MCF 10A (cell line): ENCODE measurements at places on chromosomes 4 and X. TPM values are rescaled to one million over a fixed set of nuclear protein-coding genes. Genes with fewer than 3 reads are reported as not detected.

ZNF141 gene
- 11.3 and 11.6 TPM in 2 replicates for total RNA-seq

MAGEA11 gene
- total RNA-seq = not detected in 2 replicates

P2RY8 gene
- total RNA-seq = not detected in 2 replicates

BTK gene
- not detected in 2 replicates for total RNA-seq

GRCh38 chr4:69832326-69833030, 27.5 kb downstream of the SULT1E1 start:
- H3K4me1 ChIP-seq = peaks cover 11% of the 10 kb centered on the region
- no peak overlapping the region for H3K4me3 ChIP-seq
- no peak for DNase-seq
- peaks cover 8% of the 10 kb centered on the region for H3K36me3 ChIP-seq
- no peaks in the 10 kb centered on the region for H3K27me3 ChIP-seq
- no peak overlapping the region for H3K27ac ChIP-seq

DNA sequence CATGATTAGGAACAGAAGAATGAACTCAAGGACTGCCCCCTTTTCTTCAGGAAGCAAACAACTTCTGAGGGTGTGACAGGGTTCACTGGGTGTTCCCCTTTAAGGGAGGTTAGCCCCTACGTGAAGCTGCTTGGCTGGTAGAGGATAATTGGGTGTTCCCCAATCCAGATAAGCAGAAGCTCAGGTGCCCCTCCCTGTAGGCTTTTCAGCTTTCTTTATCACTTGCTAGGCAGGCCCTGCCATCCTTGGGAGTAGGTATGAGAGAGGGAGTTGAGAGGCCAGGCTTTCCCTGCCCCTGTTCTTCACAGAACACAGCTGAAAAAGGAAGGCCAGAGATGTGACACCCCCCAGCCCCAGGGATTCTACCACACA, 44.2 kb downstream of the RTL9 start:
- no peaks in the 10 kb centered on the region for H3K36me3 ChIP-seq
- DNase-seq = no peak
- H3K27ac ChIP-seq = peak overlapping the region; percentile 85

GRCh38 chrX:37349221-37350033, at the start of gene PRRG1:
Gene PRRG1, plus strand, starts transcription at chrX:37349364. Its CDS starts 56,886 bp downstream, at chrX:37406250.
- peak within 1 kb of the TSS; percentile 89 for H3K27ac ChIP-seq
- peaks cover 22% of the 10 kb centered on the region for H3K4me1 ChIP-seq
- H3K27me3 ChIP-seq = peaks cover 54% of the 10 kb centered on the region
- peak within 1 kb of the TSS; percentile 89 for H3K4me3 ChIP-seq

DNA sequence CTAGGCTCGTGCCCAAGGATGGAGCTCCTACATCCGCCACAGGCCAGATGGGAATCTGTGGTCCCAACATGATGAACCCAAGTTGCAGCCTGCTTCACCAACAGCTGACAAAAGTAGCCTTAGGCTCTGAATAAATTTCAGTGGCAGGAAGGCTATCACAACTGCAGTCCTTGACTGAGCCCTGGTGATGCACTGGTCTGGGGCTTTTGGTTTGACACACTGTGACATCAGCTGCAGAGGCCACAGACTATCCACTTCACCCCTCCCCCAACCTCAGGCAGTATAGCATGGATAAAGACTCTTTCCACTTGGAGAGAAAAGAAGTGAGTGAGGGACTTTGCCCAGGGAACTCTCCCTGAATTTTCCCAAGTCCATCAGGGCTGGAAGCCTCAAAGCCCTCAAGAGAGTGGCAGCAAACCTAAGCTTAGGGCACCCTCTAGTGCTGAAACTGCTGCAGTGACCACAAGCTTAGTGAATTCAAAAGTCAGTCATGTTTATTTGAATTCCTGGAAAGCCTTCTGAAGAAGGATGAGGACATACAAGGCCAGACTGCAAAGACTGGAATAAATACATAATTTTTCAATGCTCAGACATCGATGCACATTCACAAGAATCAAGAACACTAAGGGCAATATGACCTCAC, 135.0 kb upstream of the TENT5D start:
- peak; percentile 49 for DNase-seq
- no peak overlapping the region for H3K27ac ChIP-seq
- no peaks in the 10 kb centered on the region for H3K4me1 ChIP-seq
- no peaks in the 10 kb centered on the region for H3K36me3 ChIP-seq

DNA sequence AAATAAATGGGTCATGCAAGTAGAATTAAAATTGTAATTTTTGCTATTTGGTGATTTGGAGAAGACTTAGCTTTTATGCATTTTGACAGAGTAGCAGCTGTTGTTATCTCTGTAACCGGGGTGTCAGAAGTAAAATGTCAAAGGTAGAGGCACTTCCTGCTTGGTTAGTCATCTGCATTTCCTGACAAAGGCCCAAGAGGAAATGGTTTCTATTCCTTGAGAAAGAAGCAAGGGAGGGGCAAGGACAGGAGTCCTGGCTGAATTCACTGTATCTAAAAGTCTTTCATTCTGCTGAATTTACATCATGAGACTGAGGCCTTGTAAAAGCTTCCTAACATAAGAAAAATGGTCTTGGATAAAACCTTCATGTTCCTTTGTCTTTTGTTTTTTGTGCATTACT, 550.9 kb upstream of the BOD1L1 start:
- peak; percentile 65 for DNase-seq
- no peaks in the 10 kb centered on the region for H3K4me1 ChIP-seq
- no peaks in the 10 kb centered on the region for H3K27me3 ChIP-seq
- H3K4me3 ChIP-seq = no peak overlapping the region
- H3K36me3 ChIP-seq = no peaks in the 10 kb centered on the region

- no peak for DNase-seq
- peaks cover 99% of the 10 kb centered on the region for H3K27me3 ChIP-seq
- H3K27ac ChIP-seq = no peak overlapping the region
- no peaks in the 10 kb centered on the region for H3K4me1 ChIP-seq
Measured at GRCh38 chr4:174147863-174148262, 135.6 kb downstream of the FBXO8 start.

DNA sequence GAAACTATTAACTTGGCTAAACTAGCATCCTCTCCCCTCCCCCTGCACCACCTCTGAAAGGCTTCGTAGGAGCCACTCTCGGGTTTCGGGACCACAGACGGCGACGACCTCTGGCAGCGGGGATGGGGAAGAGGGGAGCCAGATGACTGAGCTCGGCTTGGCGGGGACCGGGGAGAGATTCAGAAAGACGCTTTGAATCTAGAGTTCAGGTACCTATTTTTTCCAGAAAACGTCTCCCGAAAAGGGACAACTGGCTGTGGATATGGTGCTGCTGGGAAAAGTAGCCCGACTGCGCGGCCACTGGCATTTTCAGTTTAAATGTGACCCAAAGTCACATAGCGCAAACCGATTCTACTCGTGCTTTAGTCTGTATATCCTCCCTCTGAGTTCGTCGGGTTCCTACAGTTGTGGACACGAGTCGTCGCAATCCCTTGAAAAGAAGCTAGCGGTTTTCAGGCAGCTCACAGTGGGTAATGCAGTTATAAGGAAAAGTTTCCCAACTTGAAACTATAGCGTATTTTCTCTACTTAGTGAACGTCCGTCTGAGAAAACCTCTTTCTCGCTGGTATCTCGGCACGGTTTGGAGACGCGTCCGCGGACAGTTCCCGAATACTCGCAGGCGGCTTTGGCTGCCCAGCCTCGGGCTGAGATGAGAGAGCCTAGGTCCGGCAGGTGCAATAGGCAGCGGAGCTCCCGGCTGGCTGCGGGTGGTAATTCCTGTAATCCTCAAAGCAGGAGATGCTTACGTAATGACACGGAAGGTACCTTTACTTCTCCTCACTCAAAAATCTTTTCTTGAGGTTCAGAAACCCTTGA, 1.3 kb downstream of the PARM1 start:
- DNase-seq = peak; percentile 33
- peak overlapping the region; percentile 76 for H3K4me3 ChIP-seq
- H3K27me3 ChIP-seq = peaks cover 13% of the 10 kb centered on the region
- no peaks in the 10 kb centered on the region for H3K36me3 ChIP-seq
- H3K27ac ChIP-seq = no peak overlapping the region

DNA sequence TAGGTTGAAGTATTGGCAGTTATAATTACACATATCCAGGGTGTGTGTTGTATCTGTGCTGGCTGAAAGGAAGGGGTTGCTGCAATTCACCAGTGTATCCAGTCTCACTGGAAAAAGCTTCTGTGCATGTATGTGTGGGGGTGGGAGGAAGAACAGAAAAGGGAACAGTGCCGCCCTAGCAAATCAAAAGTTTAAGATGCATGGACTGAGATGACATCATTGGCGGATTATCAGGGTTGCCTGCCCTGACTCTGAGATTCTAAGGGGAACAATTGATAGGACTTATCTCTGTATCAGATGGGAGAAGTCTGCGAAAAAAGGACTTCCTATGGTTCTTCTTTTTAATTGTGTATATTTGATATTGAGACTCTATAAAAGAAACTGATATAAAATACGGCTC, 3.5 kb downstream of the SLC25A43 start:
- peaks cover 20% of the 10 kb centered on the region for H3K4me1 ChIP-seq
- H3K4me3 ChIP-seq = no peak overlapping the region
- no peaks in the 10 kb centered on the region for H3K36me3 ChIP-seq
- H3K27ac ChIP-seq = no peak overlapping the region
- H3K27me3 ChIP-seq = peaks cover 3% of the 10 kb centered on the region
- DNase-seq = no peak

GRCh38 chrX:150058728-150059127, 120.4 kb upstream of the EOLA2 start:
- H3K36me3 ChIP-seq = no peaks in the 10 kb centered on the region
- H3K4me1 ChIP-seq = peaks cover 12% of the 10 kb centered on the region
- H3K27ac ChIP-seq = no peak overlapping the region
- H3K4me3 ChIP-seq = no peak overlapping the region
- DNase-seq = no peak

DNA sequence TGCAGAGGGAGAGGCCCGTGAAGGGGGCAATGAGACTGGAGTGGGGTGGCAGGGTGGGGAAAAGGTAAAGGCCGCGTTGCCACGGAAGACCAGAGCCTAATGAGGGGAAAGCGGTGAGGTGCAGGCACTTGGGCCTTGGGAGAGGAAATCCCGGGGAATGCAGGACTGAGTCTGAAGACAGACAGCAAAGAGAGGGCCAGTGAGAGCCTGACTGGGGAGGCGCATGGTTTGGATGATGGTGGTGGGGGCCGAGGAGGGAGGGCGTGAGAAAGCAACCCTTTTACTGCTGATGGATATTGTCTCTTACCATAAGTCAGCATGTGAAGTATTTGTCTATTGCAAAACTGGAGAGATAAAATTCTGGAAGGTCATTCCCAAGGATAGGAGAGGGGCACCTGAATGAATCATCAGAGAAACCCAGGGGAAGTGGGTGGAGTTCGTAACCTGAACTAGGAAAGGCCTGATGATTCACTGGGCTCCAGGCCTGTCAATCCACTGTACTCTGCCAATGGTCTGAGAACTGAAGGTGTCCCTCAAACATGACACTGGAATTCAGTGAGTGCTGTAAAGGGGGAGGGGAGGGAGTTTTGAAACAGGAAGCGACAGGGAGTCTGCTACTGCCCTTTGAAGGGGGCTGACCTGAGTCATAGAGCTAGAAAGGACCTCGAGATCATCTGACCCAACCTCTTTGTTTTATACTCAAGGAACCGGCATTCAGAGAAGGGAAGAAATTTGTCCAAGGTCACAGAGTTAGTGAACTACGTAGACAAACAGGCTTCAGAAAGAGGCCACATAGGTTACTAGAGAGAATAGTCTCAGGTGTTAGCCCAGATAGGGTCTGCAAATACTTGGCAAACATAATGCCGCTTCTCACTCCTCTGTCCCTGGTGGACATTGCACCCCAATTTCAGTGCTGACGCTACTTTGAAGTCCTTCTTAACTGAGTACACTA, 52.2 kb downstream of the NALF2 start:
- H3K27ac ChIP-seq = no peak overlapping the region
- H3K4me3 ChIP-seq = no peak overlapping the region
- DNase-seq = peak; percentile 89
- H3K4me1 ChIP-seq = peaks cover 5% of the 10 kb centered on the region

- DNase-seq = no peak
- H3K36me3 ChIP-seq = no peaks in the 10 kb centered on the region
- H3K27ac ChIP-seq = no peak overlapping the region
Measured at GRCh38 chr4:57344296-57344695, 234.1 kb upstream of the IGFBP7 start.
